ENCODE measurements at places on chromosomes 16 and 17.

- no peak for DNase-seq
These were observed 238.2 kb downstream of the RBFOX3 start for GRCh38 chr17:79372470-79373238.

DNA sequence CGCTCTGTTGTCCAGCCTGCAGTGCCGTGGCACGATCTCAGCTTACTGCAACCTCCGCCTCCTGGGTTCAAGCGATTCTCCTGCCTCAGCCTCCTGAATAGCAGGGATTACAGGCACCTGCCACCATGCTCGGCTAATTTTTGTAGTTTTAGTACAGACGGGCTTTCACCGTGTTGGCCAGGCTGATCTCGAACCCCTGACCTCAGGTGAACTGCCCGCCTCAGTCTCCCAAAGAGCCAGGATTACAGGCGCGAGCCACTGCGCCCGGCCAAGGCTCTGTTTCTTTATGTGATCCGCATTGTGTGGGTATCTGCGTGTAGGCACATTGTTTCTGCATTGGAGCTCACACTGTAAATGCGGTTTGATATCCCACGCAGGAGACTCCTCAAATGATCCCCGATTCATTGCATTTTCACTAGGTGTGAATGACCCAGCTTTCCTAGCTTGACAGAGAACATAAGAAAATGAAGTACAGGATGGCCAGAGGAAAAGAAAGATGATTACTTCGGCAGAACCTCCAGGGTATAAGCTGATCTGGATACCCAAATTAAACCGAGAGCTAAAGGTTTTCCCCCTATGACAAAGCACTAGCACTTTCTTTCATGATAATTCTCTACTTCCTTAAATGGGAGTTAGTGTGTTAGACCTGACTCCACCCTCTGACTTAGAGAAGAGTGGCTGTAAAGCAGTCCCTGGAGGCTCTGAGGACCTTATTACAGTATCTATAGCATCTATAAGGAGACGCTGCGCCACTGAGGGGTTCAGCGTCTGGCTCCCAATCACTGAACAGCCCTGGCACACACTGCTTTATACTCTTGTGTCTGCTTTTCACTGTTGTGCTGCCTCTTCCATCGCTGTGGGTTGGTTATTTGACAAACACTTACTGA, 17.3 kb downstream of the COTL1 start:
- DNase-seq: no peak

- DNase-seq: peak; percentile 73
These were observed 48.0 kb upstream of the RBFOX3 start for GRCh38 chr17:79658811-79659207.

DNA sequence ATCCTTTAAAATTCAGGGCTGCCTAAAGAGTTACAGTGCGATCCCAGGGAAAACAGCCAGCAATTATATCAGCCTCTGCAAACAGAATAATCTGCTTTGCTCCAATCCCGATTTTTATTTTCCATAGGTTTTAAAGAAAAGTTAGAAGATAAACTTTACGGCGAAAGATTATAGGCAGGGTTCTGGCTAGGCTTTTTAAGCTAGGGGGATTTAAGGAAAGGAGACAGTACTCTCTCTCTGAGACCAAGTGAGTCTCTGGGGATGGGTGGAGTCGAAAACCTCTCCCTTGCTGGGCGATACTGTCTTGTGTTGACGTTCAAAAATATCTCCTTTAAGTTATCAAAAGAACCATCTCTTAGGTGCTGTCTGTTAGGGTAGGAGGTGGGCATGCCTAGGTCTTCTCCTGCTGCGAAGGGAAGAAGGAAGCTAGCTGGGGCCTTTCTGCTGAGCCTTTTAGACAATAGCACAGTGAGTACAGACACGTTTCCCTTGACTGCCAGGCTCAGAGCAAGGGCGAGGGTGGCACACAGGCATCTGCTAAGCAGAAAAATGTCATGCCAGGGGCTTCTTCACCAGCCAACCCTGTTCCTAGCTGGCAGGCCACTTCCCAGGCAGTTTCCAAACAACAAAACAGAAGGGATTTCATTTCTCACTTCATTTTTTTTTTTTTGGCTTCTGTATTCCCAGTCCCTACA, 167.9 kb upstream of the MAF start:
- no peak for DNase-seq

DNA sequence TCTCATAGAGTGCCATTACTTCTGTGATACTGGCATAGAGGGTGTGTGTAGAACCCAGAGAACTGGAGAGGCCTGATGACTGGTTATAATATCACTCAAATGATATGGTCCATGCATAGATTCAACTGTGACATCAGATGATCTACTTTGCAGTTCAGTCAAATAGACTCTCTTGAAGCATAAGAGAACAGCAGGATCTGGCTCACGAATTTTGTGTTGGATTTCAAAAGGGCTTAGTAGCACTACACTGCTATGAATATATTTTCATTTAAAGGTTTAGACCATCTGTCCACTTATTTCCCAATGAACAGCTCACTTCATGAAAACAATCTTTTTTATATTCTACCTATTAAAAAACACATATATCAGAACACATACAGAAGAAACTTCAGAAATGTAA, 119.7 kb downstream of the KIF2B start:
- no peak for DNase-seq

DNA sequence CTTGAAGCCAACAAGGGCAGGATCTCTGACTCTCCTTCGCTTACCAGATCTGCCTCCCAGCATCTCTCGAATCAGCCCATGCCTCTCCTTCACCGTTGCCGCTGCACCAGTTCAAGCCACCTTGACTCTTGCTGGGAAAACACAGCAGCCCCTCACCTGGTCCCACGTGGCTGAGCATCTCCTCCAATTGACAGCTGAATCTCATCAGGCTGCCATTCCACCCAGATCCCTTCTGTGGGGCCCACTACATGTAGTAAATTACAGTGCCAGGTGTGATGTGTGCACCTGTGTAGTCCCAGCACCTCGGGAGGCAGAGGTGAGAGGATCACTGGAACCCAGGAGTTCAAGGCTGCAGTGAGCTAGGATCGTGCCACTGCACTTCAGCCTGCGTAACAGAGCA, 37.8 kb upstream of the C16orf78 start:
- no peak for DNase-seq

DNA sequence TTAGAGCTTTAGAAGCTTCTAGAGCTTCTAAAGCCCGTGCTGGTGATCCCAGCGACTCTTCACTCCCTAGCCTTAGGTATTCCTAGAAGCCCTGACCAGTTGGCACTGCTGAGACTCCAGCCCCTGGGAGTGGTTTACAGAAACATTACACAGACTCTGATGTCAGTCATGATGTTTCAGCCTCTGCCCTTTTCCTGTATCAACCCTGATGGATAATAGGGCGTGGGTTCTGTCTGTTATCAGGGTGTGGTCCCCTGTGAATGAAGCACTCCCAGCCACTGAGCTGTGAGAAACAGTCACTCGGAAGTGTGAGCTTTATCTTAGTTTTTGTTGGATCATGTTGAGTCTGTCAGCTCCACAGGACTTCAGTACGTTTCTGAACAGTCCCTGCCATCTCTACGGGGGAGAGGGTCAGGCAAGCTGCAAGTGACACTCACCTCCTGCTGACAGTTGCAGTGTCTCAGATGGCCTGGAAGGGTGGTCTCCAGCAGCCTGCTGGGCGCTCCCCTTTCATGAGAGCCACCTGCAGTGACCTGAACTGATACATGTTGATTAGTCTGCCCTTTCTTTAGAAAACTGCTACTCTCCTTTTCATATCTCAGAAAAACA, 12.8 kb downstream of the GOSR2 start:
- no peak for DNase-seq

- DNase-seq: no peak
These were observed 29.3 kb downstream of the GOSR1 start for GRCh38 chr17:30506481-30506880.

DNA sequence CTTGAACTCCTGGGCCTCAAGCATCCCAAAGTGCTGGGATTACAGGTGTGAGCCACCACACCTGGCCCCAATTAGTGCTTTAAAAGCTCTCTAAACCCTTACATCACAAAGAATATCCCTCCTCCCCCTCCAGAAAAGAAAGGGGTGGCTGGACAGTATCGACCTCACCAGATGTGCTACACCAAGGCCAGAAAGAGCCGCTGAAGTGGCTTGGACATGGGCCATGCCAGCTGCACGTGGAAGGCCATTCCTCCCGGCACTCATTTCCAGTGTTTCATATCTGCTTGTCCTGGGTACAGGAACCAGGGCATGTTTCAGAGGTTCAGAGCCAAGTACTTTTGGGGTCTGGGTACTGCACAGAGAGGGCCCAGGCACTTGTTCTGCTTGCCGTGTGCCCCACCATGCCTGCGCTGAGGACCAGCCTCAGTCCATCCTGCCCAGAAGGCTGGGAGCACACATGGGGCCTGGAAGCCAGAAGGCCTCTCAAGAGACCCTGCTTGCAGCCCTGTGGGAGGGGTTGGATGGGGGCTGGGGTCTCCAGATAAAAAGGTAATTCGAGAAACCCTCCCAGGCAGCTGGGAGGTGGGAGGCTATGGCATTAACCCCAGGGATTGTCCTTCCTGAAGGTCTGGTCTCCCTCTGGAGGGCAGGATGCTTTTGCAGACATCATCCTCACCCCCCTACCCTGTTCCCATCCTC, 3.5 kb upstream of the SRRM2 start:
- DNase-seq: no peak

DNA sequence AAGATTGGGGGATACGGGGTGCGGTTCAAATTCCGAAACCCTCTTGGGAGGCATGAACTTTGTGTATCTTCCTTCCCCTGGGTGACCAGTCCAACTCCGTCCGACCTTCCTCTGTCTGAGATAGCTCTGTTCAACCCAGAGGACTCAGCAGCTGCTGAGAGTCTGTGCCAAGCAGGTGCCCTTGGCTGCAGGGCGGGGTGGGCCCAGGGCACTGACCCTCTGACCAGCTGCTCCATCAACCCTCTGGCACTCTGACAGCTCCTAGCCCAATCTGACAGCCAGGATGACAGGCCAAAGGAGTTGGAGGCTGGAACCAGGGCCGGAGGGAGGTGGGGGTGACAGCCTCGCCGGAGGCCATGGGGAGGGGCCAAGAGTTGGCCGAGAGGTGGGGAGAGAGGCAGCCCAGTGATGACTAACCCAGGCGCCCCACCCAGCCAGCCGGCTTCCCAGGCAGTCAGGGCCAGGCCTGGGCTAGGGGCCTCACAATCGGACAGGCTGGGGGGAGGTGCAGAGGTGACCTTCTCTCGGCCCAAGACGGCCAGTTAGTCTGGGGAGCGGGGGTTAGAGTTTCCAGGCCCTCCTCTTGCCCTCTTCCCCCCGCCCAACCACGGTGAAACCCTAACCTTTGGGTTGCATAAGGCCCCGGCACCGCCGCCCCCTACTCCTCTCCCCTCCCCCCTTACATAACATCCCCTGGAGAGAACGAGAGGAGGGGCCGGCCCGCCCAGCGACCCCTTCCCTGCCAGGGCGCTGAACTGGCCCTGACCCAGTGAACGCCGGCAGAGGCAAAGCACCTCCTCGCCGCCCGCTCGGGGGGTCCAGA, 5.0 kb upstream of the TLCD2 start:
- DNase-seq: peak; percentile 52

GRCh38 chr16:2237102-2237482, 848 bp downstream of the DNASE1L2 start:
- no peak for DNase-seq

- no peak for DNase-seq
These were observed 164.3 kb downstream of the ANKFN1 start for GRCh38 chr17:56317351-56318208.

DNA sequence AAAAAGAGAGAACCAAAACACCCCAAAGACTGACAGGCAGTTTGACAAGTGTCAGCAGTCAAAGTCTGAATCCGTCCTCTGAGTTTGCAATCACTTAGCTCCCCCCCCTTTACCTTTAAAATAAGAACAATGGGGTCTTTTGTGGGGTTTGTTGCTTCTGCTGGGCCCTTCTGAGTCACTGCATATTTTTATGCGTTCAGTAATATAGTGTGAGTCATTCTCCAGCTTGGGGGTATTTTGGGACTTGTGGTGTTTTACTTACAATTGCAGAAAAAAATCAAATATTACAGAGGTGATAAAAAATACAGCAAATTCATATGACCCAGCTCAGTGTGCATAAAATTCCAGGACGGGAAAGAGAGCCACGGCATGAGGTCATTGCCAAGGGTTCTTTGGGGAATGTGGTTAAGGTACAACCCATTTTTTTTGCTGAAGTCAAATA, 120.1 kb downstream of the CYLD start:
- DNase-seq: no peak

GRCh38 chr16:67029254-67030096, 526 bp downstream of the CBFB start:
- no peak for DNase-seq

GRCh38 chr16:31134091-31134571, 1.4 kb downstream of the PRSS8 start:
- no peak for DNase-seq

GRCh38 chr16:1119766-1120576, 23.9 kb upstream of the C1QTNF8 start:
- no peak for DNase-seq

DNA sequence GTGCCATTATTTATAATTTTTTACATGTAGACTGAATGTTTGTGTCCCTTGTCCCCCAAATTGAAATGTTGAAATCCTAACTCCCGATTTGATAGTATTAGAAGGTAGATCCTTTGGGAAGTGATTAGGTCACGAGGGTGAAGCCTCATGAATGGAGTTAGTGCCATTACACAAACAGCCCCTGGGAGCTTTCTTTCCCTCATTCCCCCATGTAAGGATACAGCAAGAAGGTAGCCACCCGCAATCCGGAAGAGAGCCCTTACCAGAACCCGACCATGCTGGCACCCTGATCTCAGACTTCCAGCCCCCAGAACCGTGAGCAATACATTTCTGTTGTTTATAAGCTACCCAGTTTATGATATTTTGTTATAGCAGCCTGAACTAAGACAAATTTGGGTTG, 143.2 kb downstream of the NPIPB5 start:
- no peak for DNase-seq

DNA sequence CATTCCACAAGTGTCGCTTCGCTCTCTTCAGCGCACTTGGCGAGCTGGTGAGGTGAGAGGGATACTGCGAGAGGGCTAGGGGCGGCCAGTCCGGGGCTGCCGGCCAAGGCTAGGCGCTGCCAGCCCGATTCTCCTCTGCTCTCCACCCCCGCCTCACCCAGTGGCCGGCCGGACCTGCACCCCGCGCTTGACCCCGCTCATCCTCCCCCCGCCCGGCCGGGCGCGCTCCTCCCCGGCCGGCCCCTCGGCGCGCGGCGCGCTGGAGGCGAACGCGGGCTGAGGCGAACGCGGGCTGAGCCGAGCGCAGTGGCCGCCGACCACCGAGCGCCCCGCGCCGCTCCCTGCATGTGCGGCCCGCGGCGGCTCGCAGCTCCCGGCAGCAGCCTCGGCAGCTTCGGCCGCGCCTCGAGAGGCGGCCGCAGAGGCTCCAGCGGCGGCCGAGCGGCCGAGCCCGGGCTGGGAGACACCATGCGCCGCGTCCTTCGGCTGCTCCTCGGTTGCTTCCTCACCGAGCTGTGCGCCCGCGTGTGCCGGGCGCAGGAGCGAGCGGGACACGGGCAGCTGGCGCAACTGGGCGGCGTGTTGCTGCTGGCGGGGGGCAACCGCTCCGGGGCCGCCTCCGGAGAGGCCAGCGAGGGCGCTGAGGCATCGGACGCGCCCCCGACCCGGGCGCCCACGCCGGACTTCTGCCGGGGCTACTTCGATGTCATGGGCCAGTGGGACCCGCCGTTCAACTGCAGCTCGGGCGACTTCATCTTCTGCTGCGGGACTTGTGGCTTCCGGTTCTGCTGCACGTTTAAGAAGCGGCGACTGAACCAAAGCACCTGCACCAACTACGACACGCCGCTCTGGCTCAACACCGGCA, at the start of gene SHISA9:
SHISA9 (plus strand) TSS at position 2 of the 865 bp plus-strand sequence.
- DNase-seq: no peak

GRCh38 chr16:72620348-72620747, 427.6 kb downstream of the ZFHX3 start:
- no peak for DNase-seq

Measured in HuH-7 (cell line).